ENCODE measurements at places on chromosomes 12 and 14. TPM values are rescaled to one million over a fixed set of nuclear protein-coding genes. Genes with fewer than 3 reads are reported as not detected.

The OR8S1 gene
- not detected for total RNA-seq

The GPR137C gene
- total RNA-seq, result 0.07 TPM

The IL26 gene
- not detected for total RNA-seq

The RBP5 gene
- total RNA-seq, result not detected

The LIN7A gene
- 0.42 TPM for total RNA-seq

The SLC4A8 gene
- total RNA-seq, result 1.0 TPM

The RPS6KL1 gene
- total RNA-seq, result 0.46 TPM

The OS9 gene
- total RNA-seq, result 122 TPM

The MSRB3 gene
- total RNA-seq, result 24.3 TPM

The MOK gene
- total RNA-seq, result 24.2 TPM

The KRT82 gene
- total RNA-seq, result not detected

The CCDC198 gene
- 2.5 TPM for total RNA-seq

The MCRS1 gene
- total RNA-seq, result 57.8 TPM

The CLEC1B gene
- not detected for total RNA-seq

All from A549 treated with RU486 at 1 μM for 4 hours (cell line).